T-helper 9 cell (primary cell): ENCODE measurements at places on chromosomes 1 and 21.

DNA sequence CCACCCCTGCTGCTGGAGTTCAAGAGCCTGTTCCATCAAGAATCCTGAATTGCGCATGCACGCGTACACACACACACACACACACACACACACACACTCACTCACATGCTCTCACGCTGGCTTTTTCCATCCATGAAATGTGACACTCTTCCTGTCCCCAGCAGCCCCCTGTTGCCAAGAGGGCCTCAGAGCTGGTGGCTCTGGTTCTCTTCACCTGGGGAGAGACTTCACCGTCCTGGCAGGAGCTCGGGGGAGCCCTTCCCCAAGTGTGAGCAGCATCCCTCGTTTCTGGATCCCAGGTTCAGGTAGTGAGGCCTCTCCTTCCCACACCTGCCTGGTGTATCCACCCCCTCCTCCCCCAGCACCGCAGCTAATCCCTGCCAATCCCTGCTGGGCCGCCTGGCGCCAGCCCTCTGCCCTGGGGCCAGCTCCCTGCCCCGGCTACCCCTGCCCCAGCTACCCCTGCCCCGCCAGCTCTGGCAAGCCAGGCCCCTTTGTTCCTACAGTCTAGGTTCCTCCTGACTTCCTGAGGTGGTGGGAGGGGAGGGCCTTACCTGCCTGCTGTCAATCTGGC, 9.9 kb downstream of the PLOD1 start:
- no peak for DNase-seq

- no peak for DNase-seq
Observed at GRCh38 chr1:155107309-155108264, 20.1 kb upstream of the EFNA1 start.

GRCh38 chr1:42114229-42114628, 39.0 kb upstream of the GUCA2B start:
- DNase-seq: no peak

- no peak for DNase-seq
Observed at GRCh38 chr1:233543338-233544255, 70.3 kb upstream of the KCNK1 start.

GRCh38 chr1:5239911-5240310, 585.5 kb downstream of the AJAP1 start:
- no peak for DNase-seq
